ENCODE measurements at places on chromosomes 2 and 18.

- DNase-seq: no peak
Observed at GRCh38 chr2:178632729-178633128, 152.5 kb downstream of the PLEKHA3 start.

GRCh38 chr2:100938031-100939026 lies 63.8 kb upstream of the RPL31 start:
- DNase-seq: no peak

DNA sequence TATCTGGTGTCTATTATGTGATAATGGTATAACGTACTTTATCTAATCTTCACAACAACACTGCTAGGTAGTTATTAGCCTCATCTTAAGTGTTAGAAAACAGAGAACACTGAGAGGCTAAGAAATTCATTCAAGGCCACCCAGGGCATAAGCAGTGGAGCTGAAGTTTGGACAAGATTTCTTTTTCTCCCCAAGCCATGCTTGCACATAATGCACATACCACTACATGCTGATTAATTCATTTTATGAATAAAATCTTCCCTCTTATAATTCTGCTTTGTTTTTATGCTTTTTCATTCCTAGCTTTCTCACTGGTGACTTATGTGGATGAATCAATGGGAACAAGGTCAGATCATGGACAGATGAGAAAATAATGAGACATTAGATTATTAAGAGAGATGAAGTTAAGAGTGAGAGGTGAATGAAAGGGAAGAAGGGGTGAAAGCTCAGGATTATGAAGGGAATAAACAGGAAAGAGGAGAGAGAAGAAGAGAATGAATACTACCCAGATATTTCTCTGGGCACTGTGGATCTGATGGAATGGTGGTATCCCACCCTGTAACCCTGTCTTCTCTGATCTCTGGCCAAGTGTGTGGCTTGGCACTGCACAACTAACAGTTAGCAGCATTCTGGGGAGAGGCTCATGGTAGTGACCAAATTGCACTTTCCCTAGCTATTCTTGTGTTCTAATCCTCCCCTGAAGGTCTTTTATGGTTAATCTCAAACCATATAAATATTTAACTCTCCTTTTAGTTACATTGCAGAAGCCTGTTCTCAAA lies 17.7 kb upstream of the GALNT3 start:
- no peak for DNase-seq

DNA sequence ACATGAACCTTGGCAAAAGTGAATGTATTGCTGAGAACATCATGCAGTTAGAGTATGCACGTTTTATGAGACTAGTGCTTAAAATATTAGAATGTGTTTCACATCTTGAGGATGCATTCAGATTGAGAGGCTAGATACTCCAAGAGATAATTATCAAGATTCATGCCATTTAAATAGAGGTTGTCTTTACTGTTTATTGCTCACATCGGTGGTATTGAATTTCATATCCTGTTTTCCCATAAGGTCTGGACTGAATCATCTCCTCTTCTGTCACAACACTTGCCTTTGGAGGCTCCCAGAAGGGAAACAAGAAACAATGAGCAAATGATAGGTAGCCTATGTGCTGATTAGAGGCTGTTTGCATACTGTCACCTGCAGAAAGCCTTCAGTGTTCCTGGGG lies 83.8 kb downstream of the CLHC1 start:
- no peak for DNase-seq

- DNase-seq: no peak
Observed at GRCh38 chr2:218262631-218263586, 2.1 kb downstream of the GPBAR1 start.

All from stromal cell of bone marrow (primary cell).